Stomach (tissue), 19 donors: ENCODE measurements at places on chromosomes 3 and 15. TPM values are rescaled to one million over a fixed set of nuclear protein-coding genes. Genes with fewer than 3 reads are reported as not detected.

Gene SENP8
- total RNA-seq: not detected

DNA sequence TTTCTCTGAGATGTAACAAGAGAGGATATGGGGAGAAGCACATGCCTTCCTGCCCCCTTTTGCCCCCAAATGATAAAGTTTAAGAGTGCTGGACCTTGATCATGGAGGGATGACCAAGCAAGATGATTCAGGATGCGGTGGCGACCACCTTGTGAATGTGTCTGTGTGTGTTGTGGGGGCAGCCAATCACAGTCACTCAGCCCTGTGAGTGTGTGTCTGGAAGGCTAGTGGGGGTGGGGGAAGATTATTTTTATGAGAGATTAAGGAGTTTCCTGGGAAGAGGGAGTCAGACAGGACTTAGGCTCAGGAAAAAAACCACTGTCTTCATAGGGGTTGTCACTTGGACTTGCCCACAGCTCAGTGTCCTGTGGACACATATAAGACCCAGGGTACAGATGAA, 57.8 kb upstream of the KY start:
- no peak for DNase-seq
- no peaks in the 10 kb centered on the region for H3K27me3 ChIP-seq
- H3K4me1 ChIP-seq: peaks cover 19% of the 10 kb centered on the region
- no peaks in the 10 kb centered on the region for H3K36me3 ChIP-seq

- no peaks in the 10 kb centered on the region for H3K4me1 ChIP-seq
- no peaks in the 10 kb centered on the region for H3K27me3 ChIP-seq
- H3K27ac ChIP-seq: no peak overlapping the region
- H3K36me3 ChIP-seq: no peaks in the 10 kb centered on the region
These were observed 289.9 kb upstream of the ATP11B start for GRCh38 chr3:182503401-182503800.

DNA sequence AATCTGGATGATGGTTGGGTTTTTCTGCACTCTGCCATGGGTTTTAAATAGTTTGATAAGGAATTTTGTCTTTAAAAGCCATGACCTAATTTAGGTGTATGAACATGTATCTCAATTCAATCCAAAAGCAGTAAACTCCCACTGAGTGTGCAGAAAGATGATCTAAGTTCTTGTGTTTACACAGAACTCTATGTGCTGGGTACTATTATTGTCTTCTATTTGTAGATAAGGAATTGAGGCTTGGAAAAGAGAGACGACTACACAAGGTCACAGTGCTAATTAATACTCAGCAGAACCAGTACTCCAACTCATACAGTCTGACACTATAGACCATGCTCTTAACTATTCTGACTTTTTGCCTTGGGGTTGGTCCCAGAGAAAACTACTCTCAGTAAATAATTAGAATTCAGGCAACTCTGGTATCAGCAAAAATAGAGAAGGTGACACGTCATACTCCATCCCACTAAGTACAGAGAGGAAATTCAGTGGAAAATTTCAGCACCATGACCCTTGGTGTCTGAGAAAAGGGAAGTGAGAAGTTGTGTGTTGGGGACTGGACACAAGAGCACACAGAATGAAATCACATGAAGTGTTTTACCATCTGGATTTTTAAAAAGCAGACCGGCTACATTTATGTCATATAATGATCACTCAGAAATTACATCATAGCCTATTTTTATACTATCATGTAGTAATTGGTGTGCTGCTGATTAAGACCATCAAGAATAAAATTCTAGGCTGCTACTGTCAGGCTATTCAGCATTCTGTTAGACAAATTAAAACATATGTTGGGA, 18.3 kb upstream of the MYH15 start:
- no peaks in the 10 kb centered on the region for H3K4me1 ChIP-seq
- no peak overlapping the region for H3K4me3 ChIP-seq
- no peaks in the 10 kb centered on the region for H3K36me3 ChIP-seq
- no peak overlapping the region for H3K27ac ChIP-seq
- no peaks in the 10 kb centered on the region for H3K27me3 ChIP-seq
- DNase-seq: no peak

Gene ALPK3
- total RNA-seq: 17.9 TPM
